ENCODE measurements at places on chromosomes 3 and 15.

GRCh38 chr15:27912283-27912682 is 186.8 kb downstream of the OCA2 start:
- DNase-seq: no peak
- H3K27me3 ChIP-seq: no peaks in the 10 kb centered on the region
- no peaks in the 10 kb centered on the region for H3K36me3 ChIP-seq
- H3K4me3 ChIP-seq: no peak overlapping the region
- no peak overlapping the region for H3K27ac ChIP-seq

GRCh38 chr15:69665641-69666111 is 213.1 kb downstream of the RPLP1 start:
- H3K4me3 ChIP-seq: no peak overlapping the region
- no peak overlapping the region for H3K27ac ChIP-seq
- peaks cover 8% of the 10 kb centered on the region for H3K4me1 ChIP-seq
- no peaks in the 10 kb centered on the region for H3K36me3 ChIP-seq
- H3K27me3 ChIP-seq: no peaks in the 10 kb centered on the region
- DNase-seq: no peak

GRCh38 chr3:153591561-153592245 is 429.7 kb downstream of the RAP2B start:
- DNase-seq: no peak
- H3K36me3 ChIP-seq: no peaks in the 10 kb centered on the region
- H3K4me1 ChIP-seq: no peaks in the 10 kb centered on the region
- H3K4me3 ChIP-seq: no peak overlapping the region
- H3K27ac ChIP-seq: no peak overlapping the region

DNA sequence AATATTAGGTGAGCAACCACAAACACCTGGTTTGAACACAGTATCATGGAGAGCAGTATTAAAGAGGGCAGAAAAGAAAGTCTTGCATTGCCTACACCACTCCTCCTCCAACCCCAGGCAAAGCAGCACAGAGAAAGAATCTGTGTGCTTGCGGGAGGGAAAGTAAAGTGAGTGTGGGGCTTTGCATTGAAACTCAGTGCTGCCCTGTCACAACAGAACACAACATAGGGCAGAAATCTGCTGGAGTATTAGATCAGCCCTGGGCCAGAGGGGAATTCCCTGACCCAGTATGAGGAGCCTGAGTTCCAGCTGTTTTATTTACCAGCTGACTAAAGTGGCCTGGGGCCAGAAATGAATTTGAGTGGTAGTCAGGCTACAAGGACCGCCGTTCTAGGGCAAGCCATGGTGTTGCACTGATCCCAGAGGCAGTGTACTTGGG is 75.5 kb downstream of the SPATA16 start:
- H3K27me3 ChIP-seq: no peaks in the 10 kb centered on the region
- H3K36me3 ChIP-seq: no peaks in the 10 kb centered on the region
- no peak overlapping the region for H3K27ac ChIP-seq
- no peak for DNase-seq
- no peaks in the 10 kb centered on the region for H3K4me1 ChIP-seq
- no peak overlapping the region for H3K4me3 ChIP-seq

DNA sequence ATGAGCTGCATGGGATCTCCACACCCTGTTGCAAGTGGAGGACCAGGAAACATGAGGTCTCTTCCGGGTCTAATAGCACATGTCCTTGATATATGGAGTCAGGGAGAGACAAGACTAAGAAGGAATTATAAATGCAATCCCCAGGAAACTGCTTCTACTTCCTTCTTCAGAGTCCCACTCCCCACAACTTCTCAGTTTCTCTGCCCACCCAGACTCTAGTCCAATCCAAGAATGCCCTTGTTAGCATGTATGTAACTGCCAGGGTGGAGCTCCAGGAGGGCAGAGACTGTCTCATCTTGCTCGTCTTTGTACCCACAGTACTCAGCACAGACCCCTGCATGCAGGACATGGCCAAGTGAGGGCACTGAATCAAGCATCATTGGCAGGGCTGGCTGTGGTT is 8.3 kb downstream of the DAPK2 start:
- H3K36me3 ChIP-seq: no peaks in the 10 kb centered on the region
- H3K4me3 ChIP-seq: no peak overlapping the region
- no peaks in the 10 kb centered on the region for H3K4me1 ChIP-seq
- no peak for DNase-seq

- no peaks in the 10 kb centered on the region for H3K27me3 ChIP-seq
- no peaks in the 10 kb centered on the region for H3K36me3 ChIP-seq
- no peaks in the 10 kb centered on the region for H3K4me1 ChIP-seq
- no peak overlapping the region for H3K4me3 ChIP-seq
- no peak overlapping the region for H3K27ac ChIP-seq
Measured at GRCh38 chr3:18946524-18946923, 201.8 kb upstream of the KCNH8 start.

- no peak overlapping the region for H3K4me3 ChIP-seq
- H3K36me3 ChIP-seq: no peaks in the 10 kb centered on the region
- no peak overlapping the region for H3K27ac ChIP-seq
- no peaks in the 10 kb centered on the region for H3K4me1 ChIP-seq
Measured at GRCh38 chr3:102057781-102058421, 208.6 kb downstream of the NFKBIZ start.

- no peak overlapping the region for H3K27ac ChIP-seq
- H3K36me3 ChIP-seq: no peaks in the 10 kb centered on the region
- H3K4me1 ChIP-seq: no peaks in the 10 kb centered on the region
- no peak overlapping the region for H3K4me3 ChIP-seq
Measured at GRCh38 chr15:60021589-60022378, 17.7 kb downstream of the FOXB1 start.

- no peaks in the 10 kb centered on the region for H3K36me3 ChIP-seq
- peak; percentile 79 for DNase-seq
- H3K4me1 ChIP-seq: peaks cover 10% of the 10 kb centered on the region
- peak within 1 kb of the TSS; percentile 83 for H3K4me3 ChIP-seq
Measured at GRCh38 chr3:149657926-149658743, at the start of gene WWTR1. Gene WWTR1 (minus strand): TSS chr3:149658025. CDS start chr3:149657306, 719 bp downstream.

DNA sequence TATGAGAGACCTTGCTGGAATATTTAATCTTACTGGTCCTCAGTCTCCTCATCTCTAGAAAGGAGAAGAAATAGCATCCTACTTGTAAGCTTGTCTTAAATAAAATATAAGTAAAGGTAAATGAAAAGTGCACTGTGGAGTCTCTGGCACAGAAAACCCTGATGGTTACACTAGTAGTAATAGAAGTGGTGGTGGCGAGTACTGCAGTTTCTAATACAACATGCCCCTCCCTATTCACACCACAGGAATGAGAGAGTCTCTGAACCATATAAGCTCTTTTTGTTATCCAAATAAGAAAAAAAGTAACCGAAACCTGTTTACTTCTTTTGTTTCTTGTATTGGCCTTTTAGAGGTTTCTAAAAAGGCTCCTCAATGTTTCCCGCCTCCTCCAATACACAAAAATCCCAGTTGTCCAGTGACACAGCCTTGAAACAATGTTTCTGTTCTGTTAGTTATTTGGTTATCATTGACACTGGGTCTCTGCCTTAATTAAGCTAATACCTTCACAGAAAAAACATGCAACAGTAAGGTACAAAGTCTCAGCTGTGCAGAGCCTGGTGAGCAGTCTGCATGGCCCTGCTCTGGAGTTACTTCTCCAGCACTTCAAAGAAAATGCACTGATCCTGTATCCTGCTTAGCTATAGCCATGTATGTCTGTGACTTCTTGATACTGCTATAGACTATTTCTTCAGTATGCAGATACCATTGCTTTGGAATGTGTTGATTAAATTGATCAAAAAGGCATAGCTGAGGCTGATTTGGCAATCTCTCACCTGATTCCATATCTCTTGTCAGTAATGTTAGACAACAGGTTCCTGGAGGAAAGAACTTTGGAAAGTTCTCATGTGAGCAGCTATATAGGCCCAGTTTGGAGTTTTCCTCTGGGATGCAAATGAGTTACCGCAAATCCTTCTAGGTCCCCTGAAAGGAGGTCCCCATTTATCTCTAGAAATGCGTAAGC is 315.6 kb upstream of the IL12A start:
- DNase-seq: no peak
- no peaks in the 10 kb centered on the region for H3K36me3 ChIP-seq
- no peaks in the 10 kb centered on the region for H3K4me1 ChIP-seq
- no peaks in the 10 kb centered on the region for H3K27me3 ChIP-seq
- no peak overlapping the region for H3K27ac ChIP-seq

- no peaks in the 10 kb centered on the region for H3K4me1 ChIP-seq
- no peak overlapping the region for H3K4me3 ChIP-seq
- DNase-seq: no peak
- H3K27me3 ChIP-seq: no peaks in the 10 kb centered on the region
- no peak overlapping the region for H3K27ac ChIP-seq
Measured at GRCh38 chr3:49701388-49702077, 12.2 kb downstream of the RNF123 start.

GRCh38 chr3:23055733-23056376 is 147.3 kb upstream of the UBE2E2 start:
- no peak overlapping the region for H3K27ac ChIP-seq
- H3K36me3 ChIP-seq: no peaks in the 10 kb centered on the region
- no peaks in the 10 kb centered on the region for H3K27me3 ChIP-seq
- DNase-seq: no peak
- H3K4me1 ChIP-seq: no peaks in the 10 kb centered on the region

GRCh38 chr3:30292192-30292893 is 314.1 kb upstream of the TGFBR2 start:
- no peaks in the 10 kb centered on the region for H3K36me3 ChIP-seq
- DNase-seq: no peak
- no peaks in the 10 kb centered on the region for H3K27me3 ChIP-seq
- no peaks in the 10 kb centered on the region for H3K4me1 ChIP-seq
- H3K27ac ChIP-seq: no peak overlapping the region

Data from ascending aorta (tissue), 2 donors.